ENCODE measurements at places on chromosomes 16 and 17. TPM values are rescaled to one million over a fixed set of nuclear protein-coding genes. Genes with fewer than 3 reads are reported as not detected.

Gene BRIP1
- total RNA-seq: 6.4 TPM

Gene MYH11
- total RNA-seq: under 0.01 TPM

Gene CTRB1
- not detected for total RNA-seq

Gene SPIRE2
- total RNA-seq: 2.4 TPM

Gene COX6A2
- total RNA-seq: not detected

Gene GUCY2D
- not detected for total RNA-seq

Gene KIAA0513
- 17.5 TPM for total RNA-seq

Gene TNFRSF13B
- not detected for total RNA-seq

Gene CTDNEP1
- 25.9 TPM for total RNA-seq

Gene PRR35
- not detected for total RNA-seq

Gene CCL3
- not detected for total RNA-seq

Gene CEMP1
- not detected for total RNA-seq

Gene CACNA1G
- not detected for total RNA-seq

Gene ITGB3
- total RNA-seq: 149 TPM

Gene C17orf75
- total RNA-seq: 16.6 TPM

Gene MYCBPAP
- total RNA-seq: 0.13 TPM

Gene KRT32
- not detected for total RNA-seq

Gene KRTAP1-1
- not detected for total RNA-seq

Gene DNAI2
- 0.13 TPM for total RNA-seq

Gene AXIN2
- 2.1 TPM for total RNA-seq

Gene KRT15
- 1.2 TPM for total RNA-seq

Gene CCL16
- 0.13 TPM for total RNA-seq

Gene SLC6A2
- not detected for total RNA-seq

Gene PDE6G
- total RNA-seq: 1.3 TPM

Gene AURKB
- total RNA-seq: 15.4 TPM

Gene ZDHHC1
- total RNA-seq: 6.4 TPM

Gene MT3
- not detected for total RNA-seq

Gene DCAF7
- 36.0 TPM for total RNA-seq

Gene POLR2C
- total RNA-seq: 98.3 TPM

Gene CFAP52
- not detected for total RNA-seq

Gene LGALS9B
- total RNA-seq: not detected

Gene FBXW10
- not detected for total RNA-seq

Gene LLGL2
- total RNA-seq: 12.6 TPM

Gene SDK2
- total RNA-seq: under 0.01 TPM

Gene KLHDC4
- 16.6 TPM for total RNA-seq

Gene APOBR
- not detected for total RNA-seq

Gene KIF19
- total RNA-seq: 1.8 TPM

Gene ZKSCAN2
- total RNA-seq: 2.8 TPM

Gene RNF43
- not detected for total RNA-seq

Gene KRT20
- not detected for total RNA-seq

Gene KRTAP4-3
- not detected for total RNA-seq

Gene ADAM11
- 0.38 TPM for total RNA-seq

Gene TEKT5
- not detected for total RNA-seq

Gene TBC1D3C
- total RNA-seq: not detected

Measured in dermis microvascular lymphatic vessel endothelial cell (primary cell).